ENCODE measurements at places on chromosomes 16 and 17.

DNA sequence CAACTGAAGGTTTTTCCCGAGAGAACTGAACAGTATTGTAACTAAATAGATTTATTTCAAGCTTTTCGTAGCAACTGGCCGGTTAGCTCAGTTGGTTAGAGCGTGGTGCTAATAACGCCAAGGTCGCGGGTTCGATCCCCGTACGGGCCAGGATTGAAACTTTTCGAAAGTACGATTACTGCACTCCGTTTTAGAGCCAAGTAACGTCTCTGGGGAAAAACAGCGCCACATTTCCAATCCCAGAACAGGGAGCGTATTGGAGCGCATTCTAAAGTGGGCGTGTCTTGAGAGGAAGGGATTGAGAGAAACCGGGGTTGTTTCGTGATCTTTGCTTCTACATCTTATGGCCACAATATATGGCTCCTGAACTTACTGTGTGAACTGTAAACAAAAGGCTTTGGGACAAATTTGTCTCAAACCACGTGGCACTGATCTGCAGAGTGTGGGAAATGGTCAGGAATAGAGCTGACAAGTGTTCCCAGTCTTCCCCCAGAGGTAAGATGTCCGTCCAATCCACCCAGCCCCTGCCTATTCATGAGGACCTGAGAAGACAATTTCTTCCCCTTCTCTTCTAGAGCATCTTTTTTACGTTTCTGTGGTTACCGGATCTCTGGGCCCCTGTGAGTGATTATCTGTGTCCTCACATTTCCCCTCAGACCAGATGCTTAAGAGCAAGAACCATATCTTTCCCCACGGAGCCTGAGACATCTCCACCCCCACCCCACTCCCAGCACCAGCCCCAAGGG, 2.3 kb downstream of the BORCS6 start:
- DNase-seq, result peak; percentile 97

- no peak for DNase-seq
Observed at GRCh38 chr16:50915120-50915519, 173.2 kb downstream of the CYLD start.

GRCh38 chr17:49664706-49665211, 13.1 kb downstream of the SPOP start:
- no peak for DNase-seq

DNA sequence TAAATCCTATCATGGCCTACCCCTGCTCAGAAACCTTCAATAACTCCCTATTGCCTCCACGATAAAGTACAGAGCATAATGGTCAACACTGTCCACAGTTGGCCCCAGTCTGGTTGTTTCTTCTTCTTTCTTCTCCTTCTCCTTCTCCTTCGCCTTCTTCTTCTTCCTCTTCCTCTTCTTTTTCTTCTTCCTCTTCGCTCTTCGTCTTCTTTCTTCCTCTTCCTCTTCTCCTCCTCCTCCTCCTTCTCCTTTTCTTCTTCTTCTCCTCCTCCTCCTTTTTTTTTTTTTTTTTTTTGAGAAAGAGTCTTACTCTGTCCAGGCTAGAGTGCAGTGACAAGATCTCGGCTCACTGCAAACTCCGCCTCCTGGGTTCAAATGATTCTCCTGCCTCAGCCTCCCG, 23.8 kb downstream of the MRM1 start:
- no peak for DNase-seq

Measured in pons (tissue), 1 donor.